ENCODE measurements at places on chromosomes 6 and 20.

- peak; percentile 67 for DNase-seq
These were observed 38.9 kb downstream of the OR2B2 start for GRCh38 chr6:27873021-27873940.

- no peak for DNase-seq
These were observed 77.3 kb downstream of the OPN5 start for GRCh38 chr6:47859175-47859574.

DNA sequence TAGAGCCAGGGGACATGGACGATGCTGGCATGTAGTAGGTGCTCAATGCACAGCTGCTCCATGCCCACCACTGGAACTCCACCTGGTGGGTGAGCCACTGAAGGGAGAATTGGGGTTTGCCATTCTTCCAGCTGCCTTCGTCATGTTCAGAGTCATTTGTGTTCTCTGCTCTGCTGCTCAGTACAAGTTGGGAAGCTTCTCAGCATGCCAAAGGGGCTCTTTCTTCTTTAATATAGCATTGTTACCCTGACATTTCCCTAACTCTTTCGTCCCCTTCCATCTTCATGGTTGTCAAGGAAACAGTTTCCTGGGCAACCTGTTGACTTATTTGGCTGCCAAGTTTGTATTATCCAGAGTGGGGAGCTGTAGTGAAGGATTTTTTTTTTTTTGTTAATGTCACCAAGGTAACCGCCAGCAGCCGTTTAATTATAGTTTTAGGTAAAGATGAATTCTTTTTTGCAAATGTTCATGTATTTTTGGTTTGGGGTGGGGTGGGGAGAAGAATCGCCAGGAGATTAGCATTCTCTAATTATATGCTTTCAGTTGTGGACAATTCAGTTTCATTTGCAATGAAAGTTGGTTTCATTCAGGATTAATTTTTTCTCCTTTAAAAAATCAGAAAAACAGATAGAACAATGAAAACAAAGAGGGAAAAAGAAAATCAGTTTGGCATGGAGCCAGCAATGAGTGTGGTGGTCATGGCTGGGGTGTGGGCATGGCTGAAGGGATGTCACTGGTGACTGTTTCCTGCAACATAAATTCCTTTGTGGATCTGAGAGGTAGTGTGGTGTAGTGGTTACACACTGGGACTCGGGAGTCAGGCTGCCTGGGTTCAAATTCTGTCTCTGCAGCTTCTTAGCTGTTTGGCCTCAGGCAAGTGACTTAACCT is 73.0 kb upstream of the KCNG1 start:
- DNase-seq, result peak; percentile 38

- DNase-seq, result no peak
These were observed 114.9 kb downstream of the FOXC1 start for GRCh38 chr6:1724616-1725015.

DNA sequence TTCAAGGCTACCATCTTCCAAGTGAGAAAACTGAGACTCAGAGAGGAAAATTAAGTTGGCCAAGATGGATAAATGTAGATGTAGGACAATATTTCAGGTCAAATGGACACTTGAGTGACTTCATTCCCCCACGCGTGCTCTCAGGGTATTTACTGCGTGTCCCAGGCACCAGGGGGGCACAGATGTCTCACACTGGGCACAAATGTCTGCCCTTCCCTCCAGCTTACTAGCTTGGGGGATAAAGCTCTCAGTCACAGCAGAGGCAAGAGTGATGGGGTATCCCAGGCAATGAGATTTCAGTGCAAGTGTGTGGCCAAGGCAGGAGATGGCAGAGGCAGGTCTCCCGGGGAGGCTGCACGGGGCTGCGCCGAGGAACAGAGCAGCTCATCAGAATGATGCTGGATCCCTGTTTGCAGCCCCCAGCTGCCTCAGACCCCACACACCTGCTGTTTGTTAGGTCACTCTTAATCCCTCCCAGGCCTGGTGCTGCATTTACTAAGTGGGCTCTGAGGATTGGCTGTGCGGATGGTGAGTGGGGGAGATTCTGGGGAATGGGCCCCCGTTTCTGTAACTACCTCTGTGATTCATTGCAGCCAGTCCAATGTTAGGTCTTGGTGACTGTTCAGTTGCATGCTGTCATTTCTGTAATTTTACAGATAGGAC is 44.1 kb downstream of the PTK7 start:
- DNase-seq, result no peak

- no peak for DNase-seq
These were observed 269.5 kb downstream of the PLCB1 start for GRCh38 chr20:8401556-8401955.

- DNase-seq, result no peak
These were observed 39.2 kb upstream of the CDKN1A start for GRCh38 chr6:36639171-36639808.

- no peak for DNase-seq
These were observed 159.1 kb upstream of the MAFB start for GRCh38 chr20:40848096-40848495.

GRCh38 chr20:12049125-12049524 is 131.4 kb downstream of the BTBD3 start:
- DNase-seq, result no peak

All from neuronal stem cell (in vitro differentiated cells).